ENCODE measurements at places on chromosomes 11 and 22.

DNA sequence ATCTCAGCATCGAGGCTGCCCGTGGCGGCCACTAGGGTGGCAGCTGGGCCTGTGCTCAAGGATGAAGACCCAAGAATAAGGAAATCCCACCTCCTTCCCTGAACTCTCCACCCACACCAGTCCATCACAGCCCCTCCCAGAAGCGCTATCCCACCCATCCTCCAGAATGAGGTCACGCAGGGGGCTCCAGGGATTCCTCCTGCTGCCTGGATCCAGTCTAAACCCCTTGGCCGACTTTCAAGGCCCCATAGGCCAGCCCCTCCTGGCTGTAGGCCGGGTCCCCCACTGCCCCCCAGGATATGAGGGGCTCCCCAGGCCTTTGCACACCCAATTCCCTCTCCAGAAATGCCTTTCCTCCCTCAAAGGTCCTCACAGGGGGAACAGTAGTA is 19.0 kb upstream of the SCGB1A1 start:
- no peak for DNase-seq

DNA sequence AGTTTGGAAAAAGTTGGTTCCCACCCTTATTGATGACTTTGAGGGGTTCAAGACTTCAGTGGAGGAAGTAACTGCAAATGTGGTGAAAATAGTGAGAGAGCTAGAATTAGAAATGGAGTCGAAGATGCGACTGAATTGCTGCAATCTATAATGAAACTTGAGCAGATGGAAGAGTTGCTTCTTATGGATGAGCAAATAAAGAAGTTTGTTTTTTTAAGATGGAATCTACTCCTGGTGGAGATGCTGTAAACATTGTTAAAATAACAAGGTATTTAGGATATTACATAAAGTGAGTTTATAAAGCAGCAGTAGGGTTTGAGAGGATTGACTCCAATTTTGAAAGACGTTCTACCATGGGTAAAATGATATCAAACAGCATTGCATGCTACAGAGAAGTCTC is 64.2 kb upstream of the GRK2 start:
- no peak for DNase-seq

DNA sequence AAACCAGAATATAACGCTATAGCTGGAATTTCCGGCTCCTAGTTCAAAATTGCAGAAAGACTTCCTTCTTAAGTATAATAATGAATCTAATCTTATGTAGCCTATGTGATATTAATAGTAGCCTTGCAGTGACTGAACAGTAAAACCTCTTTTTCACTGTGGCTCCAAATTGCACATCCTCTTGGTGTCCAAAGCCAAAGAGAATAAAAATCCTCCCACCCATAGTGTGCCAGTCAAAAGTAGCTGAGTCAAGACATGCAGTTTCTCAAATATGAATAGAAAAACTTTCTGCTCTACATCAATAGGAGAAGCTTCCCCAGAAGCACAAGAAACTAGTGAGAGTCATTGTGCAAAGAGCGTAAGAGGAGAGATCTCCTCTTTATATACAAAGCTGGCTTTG is 76.0 kb upstream of the PICALM start:
- DNase-seq = no peak

DNA sequence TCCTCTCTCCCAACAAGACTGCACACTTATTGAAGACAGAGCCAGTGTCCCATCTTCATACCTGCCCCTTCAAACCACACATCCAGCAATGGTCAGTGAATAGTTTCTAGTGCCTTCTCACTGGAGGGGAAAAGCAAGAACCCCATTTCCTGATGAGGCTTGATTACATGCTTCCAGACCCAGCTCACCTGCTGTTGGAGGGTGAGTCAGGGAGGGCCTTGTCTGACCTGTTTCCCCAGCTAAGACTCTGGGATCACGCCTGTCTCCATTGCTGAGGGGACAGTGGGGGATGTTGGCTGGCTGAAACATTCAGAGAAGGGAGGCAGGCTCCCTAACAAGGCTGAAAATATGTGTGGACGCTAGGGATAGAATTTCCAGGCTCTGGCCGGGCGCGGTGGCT is 27.5 kb upstream of the ZDHHC13 start:
- no peak for DNase-seq

DNA sequence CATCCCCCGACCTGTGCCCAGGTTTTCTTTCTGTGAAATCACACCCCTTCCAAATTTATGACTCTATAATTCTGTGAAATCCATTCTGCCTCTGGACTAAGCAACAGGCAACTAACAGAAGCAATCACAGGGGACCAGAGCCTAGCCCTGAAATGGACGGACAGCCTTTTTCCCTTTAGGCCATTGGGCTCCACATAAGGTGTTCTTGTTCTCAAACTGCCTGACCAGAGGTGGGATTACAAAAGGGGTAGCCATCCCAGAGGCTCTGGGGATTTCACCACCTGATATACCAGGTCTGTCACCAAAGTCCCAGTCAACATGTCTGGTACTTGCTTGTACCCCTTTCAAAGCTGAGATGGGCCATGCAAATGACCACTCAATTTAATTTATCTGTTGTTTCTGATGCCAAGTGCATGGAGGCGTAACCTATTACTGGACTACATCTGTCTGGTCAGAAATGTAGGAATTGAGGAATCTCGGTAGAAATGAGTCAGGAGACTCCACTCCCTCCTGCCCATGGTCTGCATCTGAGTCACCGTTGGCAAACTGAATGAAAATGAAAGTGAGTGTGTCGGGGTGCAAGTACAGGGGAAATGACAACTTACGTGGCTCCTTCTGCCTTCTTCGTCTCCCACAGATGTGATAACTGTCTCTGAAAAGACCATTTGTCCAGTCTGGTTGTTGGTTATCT is 10.2 kb downstream of the DKK3 start:
- DNase-seq = no peak

- DNase-seq = no peak
Measured at GRCh38 chr11:27319072-27319471, 43.9 kb downstream of the CCDC34 start.

- DNase-seq = no peak
Measured at GRCh38 chr11:115736146-115736545, 231.9 kb upstream of the CADM1 start.

- no peak for DNase-seq
Measured at GRCh38 chr11:121031167-121031566, 7.3 kb downstream of the TBCEL start.

DNA sequence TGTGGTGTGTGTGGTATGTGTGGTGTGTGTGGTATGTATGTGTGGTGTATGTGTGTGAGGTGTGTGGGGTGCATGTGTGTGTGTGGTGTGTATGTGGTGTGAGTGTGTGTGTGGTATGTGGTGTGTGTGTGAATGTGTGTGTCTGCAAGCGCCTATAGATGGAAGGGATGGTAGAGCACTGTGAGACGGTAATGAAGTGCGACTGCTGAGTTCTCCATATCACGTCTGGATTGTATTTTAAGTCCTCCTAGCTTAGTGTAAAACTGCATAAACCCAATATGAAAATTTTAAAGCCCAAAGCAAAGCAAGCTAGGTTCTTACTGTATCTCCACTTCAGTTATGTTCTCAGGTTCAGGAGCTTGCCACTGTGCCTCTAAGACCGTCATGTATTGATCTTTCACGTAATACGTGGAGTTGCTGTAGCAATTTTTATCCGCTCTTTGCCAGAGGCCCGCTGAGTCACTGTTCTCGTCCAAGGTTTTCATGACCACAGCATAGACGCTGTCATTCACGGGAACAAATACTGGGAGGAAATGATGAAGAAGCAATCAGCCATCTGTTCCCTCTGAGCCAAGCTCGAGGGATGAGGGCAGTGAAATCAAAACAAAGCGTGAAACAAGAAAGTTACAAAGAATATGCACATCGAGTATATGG is 5.5 kb downstream of the PLET1 start:
- no peak for DNase-seq

DNA sequence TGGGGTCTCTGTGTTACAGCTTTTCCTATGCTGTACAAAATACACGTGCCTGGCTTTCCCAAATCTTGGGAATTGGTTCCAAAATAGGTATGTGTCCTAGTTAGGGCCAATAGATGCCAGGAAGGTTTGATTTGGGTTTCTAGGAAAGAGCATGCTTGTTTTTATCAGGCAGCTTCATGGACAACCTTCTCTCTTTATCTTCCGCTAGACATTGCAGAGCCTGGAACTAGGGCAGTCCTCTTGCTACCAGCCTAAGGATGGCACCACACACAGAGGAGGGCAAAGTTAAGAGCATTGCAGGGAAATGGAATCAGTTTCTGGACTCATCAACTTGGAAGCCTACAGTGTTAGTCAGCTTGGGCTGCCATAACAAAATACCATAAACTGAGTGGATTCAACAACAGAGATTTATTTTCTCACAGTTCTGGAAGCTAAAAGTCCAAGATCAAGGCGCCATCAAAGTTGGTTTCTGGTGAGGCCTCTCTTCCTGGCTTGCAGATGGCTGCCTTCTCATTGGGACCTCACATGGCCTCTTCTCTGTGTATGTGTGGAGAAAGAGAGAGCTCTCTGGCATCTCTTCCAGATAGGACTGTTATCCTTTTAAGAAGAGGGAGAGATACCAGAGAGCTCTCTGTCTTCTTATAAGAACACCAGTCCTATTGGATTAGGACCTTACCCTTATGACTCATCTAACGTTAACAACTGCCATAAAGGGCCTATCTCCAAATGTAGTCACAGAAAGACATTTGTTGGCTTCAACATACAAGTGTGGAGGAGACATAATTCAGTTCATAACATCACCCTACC is 27.3 kb upstream of the CREB3L1 start:
- DNase-seq = no peak

GRCh38 chr11:57735619-57736298 is 5.5 kb upstream of the SELENOH start:
- no peak for DNase-seq
